ENCODE measurements at places on chromosomes 6 and 20.

- no peak for DNase-seq
These were observed 8.2 kb downstream of the DYNLRB1 start for GRCh38 chr20:34524426-34524825.

GRCh38 chr6:144912474-144912873 is 627.3 kb downstream of the UTRN start:
- no peak for DNase-seq

GRCh38 chr6:68087399-68088133 is 547.5 kb upstream of the ADGRB3 start:
- no peak for DNase-seq

GRCh38 chr6:31952140-31952805 is 6.4 kb downstream of the CFB start:
- DNase-seq = no peak

DNA sequence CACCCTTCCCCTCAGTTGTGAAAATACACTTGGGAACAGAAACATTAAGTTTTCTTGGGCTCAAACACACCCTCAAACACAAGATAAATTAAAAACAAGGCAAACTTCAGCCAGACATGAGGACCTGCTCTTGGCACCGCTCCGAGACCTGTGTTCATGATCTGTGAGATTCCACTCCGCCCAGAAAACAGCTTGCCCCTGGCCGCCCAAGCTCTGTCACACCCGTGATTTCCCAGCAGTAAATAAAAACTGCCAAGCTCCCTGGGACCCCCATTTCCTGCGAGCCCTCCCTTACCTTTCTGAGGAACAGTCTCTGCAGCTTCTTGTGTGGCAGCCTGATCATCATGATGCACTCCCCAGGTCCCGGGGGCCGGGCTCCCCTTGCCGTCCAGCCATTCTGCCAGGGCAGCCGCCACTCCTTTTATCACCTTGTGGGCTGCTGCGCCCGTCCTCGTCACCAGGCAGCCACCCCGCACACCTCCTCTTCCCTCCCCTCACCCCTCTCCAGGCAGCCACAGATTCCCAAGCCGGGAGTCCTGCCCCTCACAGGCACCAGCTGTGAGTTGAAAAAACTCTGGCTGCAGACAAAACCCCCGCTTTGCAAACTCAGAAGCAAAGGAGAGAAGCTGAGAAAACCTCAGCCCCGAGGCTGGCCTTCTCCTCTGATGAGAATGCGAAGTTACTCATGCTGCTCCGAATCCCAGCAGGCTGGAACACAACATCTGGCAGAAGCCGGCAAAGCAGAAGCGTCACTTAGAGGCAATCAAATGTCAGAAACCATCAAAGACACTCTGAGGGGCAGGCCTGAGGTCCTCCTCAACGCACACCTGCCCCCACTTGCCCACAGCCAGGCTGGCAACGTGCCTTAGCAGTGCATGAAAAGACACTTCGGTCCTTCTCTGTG is 130.4 kb upstream of the RPS6KA2 start:
- DNase-seq = no peak

DNA sequence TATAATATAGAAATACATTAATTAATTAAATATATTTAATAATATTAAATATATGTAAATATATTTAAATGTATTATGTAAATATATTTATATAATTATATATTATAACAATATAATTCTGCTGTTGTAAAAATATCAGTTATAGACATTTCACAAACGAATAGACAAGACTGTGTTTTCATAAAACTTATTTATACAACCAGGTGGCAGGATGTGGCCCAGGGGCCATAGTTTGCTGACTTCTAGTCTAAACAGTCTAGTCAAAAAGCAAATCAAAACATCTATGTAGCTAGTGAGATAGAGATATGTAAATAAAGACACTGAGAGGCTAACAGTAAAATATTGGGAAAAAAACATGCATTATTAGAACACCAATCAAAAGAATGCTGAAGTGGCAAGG is 136.4 kb downstream of the TBXT start:
- DNase-seq = no peak

- DNase-seq = no peak
These were observed 63.9 kb upstream of the GLP1R start for GRCh38 chr6:38984723-38985122.

DNA sequence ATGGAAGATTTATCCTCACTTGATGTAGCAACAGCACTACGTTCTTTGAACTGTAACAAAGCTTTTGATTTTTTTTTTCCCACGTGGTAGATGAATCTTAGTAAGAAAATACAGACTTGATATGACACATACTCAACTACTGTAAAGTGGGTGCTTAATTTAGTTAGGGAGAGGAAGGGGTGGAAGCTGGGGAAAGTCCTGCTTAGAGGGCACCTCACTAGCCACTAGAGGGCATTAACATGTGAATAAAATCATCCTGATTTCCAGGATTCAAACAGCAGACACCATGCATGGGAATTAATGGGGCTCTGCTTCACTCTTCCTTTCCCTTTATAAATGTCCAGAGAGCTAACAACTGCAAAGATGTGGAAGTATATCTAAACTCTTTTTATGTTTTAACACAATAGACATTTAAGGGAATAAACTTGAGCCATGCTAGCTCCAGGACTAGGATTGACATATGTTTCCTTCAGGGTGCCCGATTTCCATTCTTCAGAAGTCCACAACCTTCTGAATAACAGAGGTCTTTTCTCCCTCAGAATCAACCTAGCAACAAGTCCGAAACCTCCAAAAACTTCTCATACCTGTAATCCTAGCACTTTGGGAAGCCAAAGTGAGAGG is 250.1 kb downstream of the ATXN1 start:
- DNase-seq = no peak

DNA sequence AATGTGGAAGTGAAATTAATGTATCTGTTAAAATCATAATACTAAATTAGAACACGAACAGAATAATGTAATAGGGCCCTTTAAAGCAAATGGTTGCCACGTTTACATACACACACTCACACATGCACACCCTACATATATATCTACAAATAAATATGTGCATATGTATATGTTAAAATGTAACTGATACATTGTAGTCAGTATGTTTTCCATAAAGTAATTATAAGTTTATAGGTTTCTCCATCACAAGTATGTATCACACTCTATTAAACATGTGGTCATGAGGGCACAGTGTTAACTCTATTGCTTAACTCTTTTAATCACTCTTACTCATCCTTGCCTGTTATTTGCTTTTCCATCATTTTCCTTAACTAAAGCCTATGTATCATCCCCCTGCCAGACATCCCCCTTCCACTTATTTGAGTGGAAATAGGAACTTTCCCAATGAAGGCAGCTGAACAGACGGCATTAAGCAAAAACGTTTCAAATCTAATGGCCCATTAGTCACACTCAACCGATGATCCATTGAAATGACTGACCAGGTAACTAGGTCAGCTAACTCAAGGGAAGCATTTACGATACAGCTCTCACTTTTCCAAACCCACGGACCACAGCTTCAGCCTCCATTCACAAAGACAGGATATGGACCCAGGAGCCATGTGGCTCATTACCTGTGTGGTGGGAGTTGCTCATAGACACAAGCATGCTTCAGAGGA is 89.3 kb downstream of the HAO1 start:
- DNase-seq = no peak

GRCh38 chr20:2311329-2311728 is 15.5 kb downstream of the TGM3 start:
- DNase-seq = no peak

GRCh38 chr6:70905742-70906141 is 51.1 kb downstream of the B3GAT2 start:
- DNase-seq = no peak

GRCh38 chr6:220721-221475 is 71.4 kb upstream of the DUSP22 start:
- no peak for DNase-seq

DNA sequence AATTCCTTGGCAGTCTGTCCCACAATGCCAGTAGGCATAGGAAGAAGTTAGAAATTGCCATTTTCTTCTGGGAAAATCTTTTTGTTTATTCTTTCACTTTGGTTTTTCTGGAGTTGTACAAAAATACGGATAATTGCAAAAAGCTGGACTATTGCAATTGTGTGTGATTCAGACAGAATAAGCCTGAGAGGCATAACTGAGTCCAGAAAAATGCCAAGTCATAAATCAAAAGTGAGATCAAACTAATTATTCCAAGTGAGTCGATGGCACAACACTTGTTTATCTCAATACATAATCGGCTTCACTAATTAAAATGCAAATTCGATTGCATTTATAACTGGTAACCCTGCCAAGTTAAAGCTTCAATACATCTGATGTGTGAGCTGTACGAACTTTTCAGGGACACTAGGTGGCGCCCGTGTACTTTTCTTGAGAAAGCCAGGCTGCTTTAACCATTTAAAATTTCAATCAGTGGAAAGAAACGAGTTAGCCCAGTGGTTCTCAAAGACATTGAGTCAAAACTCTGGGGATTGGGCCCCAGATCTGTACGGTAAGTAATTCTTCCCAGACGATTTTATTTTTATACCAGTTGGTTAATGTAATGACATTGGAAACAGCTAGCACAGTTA is 102.6 kb downstream of the LAMP5 start:
- DNase-seq = no peak

DNA sequence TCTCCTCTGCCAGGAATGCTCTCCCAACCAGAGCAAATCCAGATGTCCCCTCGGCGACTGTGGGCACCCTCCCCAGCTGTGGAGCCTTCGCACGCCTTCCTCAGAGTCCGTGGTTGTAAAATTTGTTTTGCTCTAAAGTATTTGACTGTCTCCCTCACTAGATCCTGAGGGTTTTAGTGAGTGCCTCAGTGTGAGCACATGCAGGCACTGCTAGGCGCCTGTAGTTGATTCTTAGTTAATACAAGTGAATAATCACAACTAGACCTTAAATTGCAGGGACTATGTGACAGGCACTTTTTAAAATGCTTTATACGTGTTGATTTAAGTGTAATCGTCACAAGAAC is 680 bp upstream of the MTCH1 start:
- DNase-seq = no peak

Measured in glomerular endothelial cell (primary cell).